ENCODE measurements at places on chromosomes 1 and 21. TPM values are rescaled to one million over a fixed set of nuclear protein-coding genes. Genes with fewer than 3 reads are reported as not detected.

AUNIP gene
- 4.8 TPM for total RNA-seq

HES3 gene
- not detected for total RNA-seq

ACOT7 gene
- 62.5 TPM for total RNA-seq

MNDA gene
- not detected for total RNA-seq

TNFRSF9 gene
- total RNA-seq, result 2.7 TPM

AQP10 gene
- total RNA-seq, result 0.14 TPM

ASCL5 gene
- 0.07 TPM for total RNA-seq

KRTAP19-6 gene
- total RNA-seq, result not detected

Measured in nasal cavity respiratory epithelium epithelial cell of viscerocranial mucosa (primary cell).